Mucosa of gallbladder (tissue), 1 donor: ENCODE measurements at places on chromosomes 12 and 14.

- DNase-seq, result no peak
These were observed 11.5 kb upstream of the CABP1 start for GRCh38 chr12:120628919-120629318.

- no peak for DNase-seq
These were observed 132.8 kb upstream of the BTG1 start for GRCh38 chr12:92278378-92278828.

DNA sequence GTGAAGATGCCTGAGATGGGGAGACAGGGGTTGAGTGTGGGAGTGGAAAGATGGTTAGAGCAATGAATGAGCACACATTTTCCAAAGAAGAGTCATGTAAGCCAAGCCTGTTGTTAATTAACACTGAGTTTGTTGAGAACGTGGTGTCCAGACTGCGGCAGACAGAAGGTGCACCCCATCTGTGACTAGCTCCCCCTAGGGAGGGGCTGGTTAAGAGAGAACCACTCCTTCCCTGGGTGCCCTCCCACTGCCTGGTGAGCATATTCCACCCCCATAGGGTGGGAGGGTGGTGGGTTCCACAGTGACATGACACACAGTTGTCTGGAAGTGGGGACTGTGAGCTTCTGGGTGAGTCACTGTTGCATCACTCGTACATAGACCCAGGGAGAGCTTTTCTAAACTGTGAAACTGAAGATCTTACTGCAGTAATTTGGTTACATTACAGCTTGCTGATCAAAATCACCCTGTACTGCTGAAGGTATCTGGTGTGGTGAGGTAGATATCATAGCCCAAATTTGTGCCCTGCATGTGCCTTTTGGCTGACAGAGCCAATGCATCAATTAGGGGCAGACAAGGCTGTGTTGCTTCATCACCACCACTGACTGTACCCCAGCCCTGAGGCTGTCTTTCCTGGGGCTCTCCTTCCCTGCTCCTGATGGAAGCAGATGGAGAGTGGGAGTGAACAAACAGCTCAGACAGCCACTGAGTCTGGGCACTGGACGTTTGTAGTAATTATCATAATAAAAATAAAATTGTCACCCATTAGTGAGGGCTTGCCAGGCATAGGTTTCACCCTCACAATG lies 150.9 kb downstream of the EMP1 start:
- no peak for DNase-seq

DNA sequence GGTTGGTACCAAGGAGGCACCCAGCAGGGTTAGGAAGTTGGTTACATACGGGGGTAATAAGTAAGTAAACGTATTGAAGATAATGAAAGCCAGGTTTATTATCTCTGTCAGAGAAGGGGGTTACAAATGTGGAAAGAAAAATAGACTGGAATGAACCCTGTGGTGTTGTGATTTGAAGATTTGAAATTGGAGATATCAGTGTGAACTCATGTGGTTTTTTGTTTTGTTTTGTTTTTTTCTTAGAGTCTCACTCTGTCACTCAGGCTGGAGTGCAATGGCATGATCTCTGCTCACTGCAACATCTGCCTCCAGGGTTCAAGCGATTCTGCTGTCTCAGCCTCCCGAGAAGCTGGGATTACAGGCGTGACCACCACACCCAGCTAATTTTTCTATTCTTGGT lies 14.1 kb upstream of the SLC25A3 start:
- no peak for DNase-seq

DNA sequence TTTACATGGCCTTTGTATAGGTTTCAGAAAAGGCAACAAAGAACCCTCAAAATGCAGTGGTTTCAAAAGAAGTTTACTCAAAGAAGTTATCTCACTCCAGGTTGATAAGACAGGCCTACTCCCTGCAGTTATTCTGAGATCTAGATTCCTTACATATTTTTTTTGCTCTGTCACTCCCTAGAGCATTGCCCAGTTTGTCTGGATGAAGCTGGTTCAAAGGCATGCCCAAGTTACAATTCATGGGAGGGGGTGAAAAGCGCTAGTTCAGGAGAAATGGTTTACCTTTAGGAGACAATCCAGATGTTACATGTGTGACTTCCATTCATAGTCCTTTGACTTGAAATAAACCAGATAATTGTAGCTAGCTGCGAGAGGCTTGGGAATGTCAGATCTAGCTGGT lies 115.0 kb downstream of the TPH2 start:
- DNase-seq, result no peak

- DNase-seq, result no peak
These were observed 184.4 kb upstream of the CCND2 start for GRCh38 chr12:4089121-4089606.

DNA sequence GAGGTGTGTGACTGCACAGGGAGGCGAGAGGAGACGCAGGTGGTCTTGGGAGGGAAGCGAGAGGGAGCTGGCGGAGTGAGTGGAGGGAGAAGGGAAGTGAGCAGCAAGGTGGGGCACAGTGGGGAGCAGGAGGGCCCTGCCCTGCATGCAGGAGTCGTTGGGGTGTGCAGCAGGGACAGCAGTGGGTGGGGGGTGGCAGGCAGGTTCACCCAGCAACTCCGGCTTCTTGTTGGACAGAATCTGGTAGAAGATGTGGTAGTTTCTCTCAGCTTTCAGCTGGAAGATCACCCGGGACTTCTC lies 5.0 kb downstream of the MYH6 start:
- DNase-seq, result no peak

DNA sequence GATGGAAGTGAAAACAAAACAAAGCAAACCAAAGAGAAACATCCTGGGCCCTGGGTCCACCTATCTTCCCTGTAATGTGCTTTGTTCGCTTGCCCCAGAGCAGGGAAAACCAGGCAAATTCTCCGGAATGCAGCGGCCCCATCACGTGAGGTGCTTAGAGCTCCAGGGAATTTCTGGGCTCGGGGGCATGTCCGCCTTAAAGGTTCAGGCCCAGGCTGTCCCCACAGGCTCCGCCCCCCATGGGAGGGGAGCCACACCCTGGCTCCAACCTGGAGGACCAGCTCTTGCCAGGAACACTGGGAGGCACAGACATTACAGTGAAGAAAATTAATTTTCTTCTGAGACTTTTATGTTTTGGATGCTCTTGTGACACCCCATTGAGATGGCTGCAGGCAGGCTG lies 69.9 kb downstream of the RBM19 start:
- DNase-seq, result no peak
